ENCODE measurements at places on chromosomes 6 and 20. TPM values are rescaled to one million over a fixed set of nuclear protein-coding genes. Genes with fewer than 3 reads are reported as not detected.

The MEI4 gene
- 0.23 TPM for polyA plus RNA-seq

The LGSN gene
- not detected for polyA plus RNA-seq

DNA sequence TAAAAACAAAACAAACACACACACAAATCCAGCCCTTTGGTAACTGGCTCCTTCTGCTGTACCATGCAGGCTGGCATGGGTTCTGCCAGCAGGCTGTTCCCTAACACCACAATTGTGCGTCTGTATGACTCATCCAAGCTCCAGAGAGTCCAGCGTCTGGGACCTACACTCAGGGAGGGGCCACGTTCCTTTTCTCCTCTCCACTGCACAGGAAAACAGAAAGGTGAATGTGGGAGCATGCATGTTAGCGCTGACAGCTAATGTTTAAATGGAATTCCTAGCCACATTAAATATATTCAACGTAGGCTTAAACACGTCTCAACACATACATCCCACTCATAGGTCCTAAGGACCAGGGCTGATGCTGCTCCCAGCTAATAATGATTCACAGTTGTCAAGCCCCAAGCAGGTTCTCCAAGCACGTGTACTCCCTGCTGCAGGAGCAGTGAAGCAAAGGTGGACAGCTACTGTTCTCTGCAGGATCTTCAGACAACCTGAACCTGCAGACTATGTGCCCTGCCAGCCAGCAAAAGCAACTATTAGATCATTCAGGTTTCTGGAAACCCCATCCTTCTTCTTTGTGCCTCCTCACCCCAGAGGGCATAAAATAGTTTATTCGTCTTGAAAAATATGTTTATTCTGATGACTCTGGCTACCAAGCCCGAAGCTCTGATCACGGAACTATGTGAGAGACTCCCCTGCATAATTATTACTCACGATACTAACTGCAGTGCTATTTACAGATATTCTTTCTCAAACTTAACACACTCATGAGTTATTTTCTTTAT, 20.9 kb downstream of the MAP1LC3A start:
- no peak for DNase-seq
- no peak overlapping the region for H3K27ac ChIP-seq
- no peaks in the 10 kb centered on the region for H3K4me1 ChIP-seq
- no peak overlapping the region for H3K4me3 ChIP-seq

DNA sequence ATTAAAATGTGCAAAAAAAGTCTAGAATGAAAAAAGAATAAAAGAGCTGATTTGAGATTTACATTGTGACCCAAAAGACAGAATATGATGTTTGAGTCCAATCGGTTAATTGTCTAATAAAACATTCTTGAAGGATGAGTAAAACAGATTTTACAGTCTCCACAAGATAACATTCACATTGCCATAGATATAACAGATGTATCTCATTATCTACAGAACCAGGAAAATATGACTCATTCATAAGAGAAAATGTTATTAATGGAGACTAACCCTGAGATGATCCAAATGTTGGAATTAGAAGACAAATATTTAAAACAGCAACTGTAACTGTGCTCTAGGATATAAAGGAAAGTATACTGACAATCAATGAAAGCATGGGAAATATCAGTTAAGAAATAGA, 141.7 kb downstream of the RFX6 start:
- DNase-seq = no peak
- no peak overlapping the region for H3K27ac ChIP-seq
- no peaks in the 10 kb centered on the region for H3K27me3 ChIP-seq
- no peak overlapping the region for H3K4me3 ChIP-seq
- no peaks in the 10 kb centered on the region for H3K4me1 ChIP-seq

GRCh38 chr20:57402206-57403125, 11.3 kb downstream of the RBM38 start:
- H3K4me3 ChIP-seq = no peak overlapping the region
- 0 out of 2 replicates have a peak, but pooled peaks cover 3% of the 10 kb centered on the region for H3K36me3 ChIP-seq
- no peaks in the 10 kb centered on the region for H3K4me1 ChIP-seq
- H3K27ac ChIP-seq = no peak overlapping the region
- no peak for DNase-seq
